Stimulated activated CD4-positive, alpha-beta T cell treated with anti-CD3 and anti-CD28 coated beads, Interleukin-15, amount 100 ng/mL, for 1 hour (primary cell): ENCODE measurements at places on chromosomes 6 and 20.
A peak's percentile ranks its signal among the peaks of the same experiment; 100 is the strongest.

DNA sequence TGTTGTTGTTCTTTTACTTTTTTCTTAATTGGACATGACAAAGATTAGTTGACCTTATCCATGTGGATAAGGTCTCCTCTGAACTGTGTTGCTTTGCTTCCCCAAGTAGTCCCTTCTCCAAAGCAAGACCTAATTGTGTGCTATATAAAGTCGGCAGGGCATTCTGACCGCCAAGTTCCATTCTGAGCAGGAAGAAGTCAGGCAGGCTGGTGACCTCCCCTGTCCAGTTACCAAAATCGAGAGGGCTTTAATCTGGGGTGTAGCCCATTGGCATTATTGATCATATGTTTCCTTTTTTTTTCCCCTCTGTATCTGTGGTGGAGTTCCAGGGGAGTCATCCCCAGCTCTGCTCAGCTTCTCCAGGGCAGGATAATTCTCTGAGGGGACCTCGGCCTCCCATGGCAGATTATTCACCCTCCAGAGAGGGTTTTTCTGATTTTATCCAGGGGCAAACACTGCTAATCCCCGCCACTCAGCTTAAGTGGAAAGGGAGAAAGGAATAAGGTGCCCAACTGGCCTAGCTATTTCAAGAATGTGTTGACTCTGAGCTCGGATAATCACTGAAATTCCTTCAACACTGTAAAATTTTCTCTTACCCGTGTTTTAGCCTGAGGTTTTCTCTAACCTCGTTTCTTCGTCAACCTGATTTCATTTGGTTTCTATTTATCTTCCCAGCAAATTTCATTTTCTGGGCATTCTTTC is 71.8 kb upstream of the L3MBTL3 start:
- no peak for DNase-seq

GRCh38 chr6:37503309-37503965 is 3.7 kb upstream of the CCDC167 start:
- no peak for DNase-seq

DNA sequence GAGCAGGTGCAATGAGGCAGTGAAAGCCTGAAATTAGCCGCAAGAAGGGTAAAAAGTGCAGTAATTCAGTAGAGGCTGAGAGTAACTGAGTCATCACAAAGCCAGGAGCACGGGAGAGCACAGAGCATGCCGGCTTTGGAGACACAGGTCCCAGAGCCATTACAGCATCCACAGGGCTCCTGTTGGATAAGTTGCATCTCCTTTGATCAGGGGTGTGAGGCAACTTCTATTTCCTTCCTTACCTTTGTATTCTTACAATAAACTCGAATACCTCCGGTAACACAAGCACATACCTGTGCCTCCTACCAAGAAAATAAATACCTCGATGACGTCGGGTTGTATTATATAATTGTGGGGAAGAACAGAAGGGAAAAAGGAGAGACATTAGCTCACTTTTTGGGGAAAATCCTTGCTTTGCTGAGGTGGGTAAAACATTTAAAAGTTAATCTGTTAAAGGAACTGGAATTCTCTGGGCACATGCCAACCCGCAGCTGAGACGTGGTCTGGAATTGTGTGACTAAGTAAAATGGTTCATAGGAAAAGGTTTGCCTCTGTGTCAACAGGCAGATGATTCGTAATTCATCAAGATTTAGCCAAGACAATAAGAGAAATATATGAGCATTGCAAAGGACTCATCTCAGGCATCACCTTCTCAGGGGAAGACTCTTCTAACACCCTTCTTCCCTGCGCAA is 360.7 kb upstream of the ZFP64 start:
- no peak for DNase-seq

GRCh38 chr20:60857708-60858107 is 394.4 kb upstream of the CDH4 start:
- DNase-seq, result no peak

- no peak for DNase-seq
Measured at GRCh38 chr20:43843096-43843964, 71.3 kb upstream of the TOX2 start.

DNA sequence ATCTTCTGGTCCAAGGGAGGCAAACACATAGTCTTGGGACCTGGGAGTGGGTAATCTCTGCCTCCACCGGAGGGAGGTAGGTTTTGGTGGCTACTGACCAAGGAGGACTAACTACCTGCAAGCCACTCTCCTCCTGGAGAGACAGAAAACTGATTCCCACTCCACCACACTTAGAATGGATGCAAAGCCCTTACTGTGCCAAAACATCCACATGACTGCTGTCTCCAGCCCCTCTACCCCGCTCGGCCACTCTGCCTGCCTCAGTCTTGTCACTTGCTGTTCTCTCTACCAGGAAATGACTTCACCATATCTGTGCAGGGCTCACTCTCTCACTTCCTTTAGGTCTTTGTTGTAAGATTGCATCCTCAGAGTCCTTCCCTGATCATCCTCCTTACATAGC is 129.5 kb upstream of the ARG1 start:
- no peak for DNase-seq

DNA sequence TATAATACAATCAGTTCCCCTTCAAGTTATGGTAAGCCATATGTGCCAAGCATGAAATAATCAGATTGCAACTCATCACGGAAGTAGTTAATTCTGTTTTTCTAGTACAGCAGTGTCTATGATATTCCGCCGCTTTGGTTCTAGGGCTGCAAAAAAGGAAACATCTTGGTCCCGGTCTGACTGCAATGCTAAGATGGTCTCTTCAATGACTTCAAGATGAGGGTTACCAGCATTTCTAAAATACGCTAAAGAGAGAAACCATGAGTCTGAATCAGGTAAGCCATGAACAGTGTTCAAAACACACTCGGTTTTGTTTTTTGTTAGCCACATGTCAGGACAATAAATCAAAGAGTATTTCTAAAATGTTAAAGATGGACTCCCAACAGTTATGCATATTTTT is 3.2 kb upstream of the ANKRD60 start:
- DNase-seq, result no peak

DNA sequence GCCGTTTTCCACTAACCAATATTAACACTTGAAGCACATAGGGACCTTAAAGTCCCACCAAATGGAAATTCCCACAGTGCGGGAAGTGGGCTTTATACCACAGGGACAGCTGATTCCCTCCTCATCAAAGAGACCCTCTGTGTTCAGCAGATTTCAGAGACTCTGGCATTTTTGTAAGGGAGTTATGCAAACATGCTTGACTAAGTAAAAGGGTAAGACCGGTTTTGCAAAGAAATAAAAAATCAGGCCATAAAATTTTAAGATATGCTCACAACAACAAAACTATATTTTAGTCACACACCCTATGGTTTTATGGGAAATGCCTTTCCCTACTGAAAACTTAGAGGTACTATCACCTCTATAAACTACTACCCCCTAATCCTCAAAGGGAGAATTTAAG is 45.4 kb upstream of the SPTLC3 start:
- DNase-seq, result no peak

GRCh38 chr20:63944078-63944941 is 11.9 kb downstream of the UCKL1 start:
- no peak for DNase-seq

DNA sequence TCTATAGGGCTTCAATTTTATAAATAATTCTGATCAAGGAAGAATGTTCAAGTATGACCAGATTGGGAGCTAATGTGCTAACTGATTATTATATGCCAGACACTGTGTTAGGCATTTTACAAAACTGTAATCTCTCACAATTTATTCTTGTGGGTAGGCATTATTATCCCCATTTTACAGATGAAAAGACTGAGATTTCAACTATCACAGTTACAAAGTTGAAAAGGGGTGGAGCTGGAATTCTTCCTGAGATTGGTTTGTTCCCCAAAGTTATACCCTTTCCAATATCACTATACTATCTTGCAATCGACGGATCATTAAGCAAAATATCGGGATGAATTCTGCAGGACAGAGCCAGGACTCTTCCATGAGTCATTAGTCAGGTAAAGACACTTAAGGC is 57.1 kb downstream of the TPD52L1 start:
- no peak for DNase-seq

- no peak for DNase-seq
Measured at GRCh38 chr6:109050447-109051102, 44.1 kb downstream of the SESN1 start.

GRCh38 chr20:52593654-52594053 is 378.5 kb upstream of the TSHZ2 start:
- no peak for DNase-seq

GRCh38 chr20:41738604-41739206 is 120.5 kb upstream of the CHD6 start:
- DNase-seq, result peak; percentile 16

GRCh38 chr6:128507337-128508310 is 12.8 kb downstream of the PTPRK start:
- no peak for DNase-seq

- DNase-seq, result no peak
Measured at GRCh38 chr6:135568379-135568778, 70.8 kb upstream of the AHI1 start.

DNA sequence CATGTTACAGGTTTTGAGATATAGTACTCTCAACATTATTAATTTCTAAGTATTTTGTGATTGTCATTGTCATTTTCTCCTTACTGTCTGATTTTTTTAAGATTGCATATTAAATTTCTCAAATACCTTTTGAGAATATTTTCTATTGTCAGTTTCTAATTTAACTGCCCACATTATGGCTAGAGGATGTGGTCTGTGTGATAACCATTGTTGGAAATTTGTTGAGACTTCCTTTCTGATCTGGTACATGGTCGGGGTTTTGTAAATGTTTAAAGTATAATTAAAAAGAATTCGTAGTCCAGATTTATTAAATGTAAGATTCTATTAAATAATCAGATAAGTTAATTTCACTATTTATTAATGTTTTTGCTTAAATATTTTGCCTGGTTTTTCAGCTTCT is 60.1 kb downstream of the SLX4IP start:
- DNase-seq, result no peak

GRCh38 chr6:9233686-9234085 is 798.3 kb upstream of the SLC35B3 start:
- DNase-seq, result no peak

DNA sequence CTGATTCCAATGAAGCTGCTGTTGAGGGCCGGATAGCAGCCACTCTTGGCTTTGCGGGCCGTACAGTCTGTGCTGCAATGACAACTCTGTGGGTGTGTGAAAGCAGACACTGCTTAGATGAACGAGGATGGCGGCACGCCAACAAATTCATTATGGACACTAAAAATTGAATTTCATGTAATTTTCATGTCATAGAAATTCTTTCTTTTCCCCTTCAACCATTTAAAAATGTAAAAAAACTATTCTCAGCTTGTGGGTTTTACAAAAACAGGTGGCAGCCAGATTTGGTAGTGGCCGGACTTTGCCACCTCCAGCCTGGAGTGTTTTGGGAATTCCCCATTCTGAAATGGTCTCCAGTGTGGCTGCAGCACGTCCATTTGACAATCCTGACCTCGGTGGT is 26.0 kb downstream of the MAS1 start:
- no peak for DNase-seq

DNA sequence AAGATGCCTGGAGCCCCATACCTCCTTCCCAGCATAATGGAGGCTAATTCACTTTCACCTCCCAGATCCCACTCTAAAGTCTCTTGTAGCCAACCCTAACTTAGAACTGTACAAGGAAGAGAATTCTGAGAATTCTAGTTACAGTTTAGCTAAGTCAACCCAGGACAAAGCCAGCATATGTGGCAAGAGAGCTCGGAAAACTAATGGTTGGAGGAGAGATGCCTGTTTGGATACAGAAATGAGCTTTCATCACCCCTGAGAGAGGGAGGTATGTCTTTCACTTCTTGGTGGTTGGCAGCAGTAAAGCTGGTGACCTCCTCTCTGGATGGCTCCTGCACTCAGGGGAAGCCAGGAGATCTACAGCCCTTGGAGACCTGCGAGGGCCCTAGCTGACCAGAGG is 252.6 kb upstream of the SUPT3H start:
- no peak for DNase-seq

DNA sequence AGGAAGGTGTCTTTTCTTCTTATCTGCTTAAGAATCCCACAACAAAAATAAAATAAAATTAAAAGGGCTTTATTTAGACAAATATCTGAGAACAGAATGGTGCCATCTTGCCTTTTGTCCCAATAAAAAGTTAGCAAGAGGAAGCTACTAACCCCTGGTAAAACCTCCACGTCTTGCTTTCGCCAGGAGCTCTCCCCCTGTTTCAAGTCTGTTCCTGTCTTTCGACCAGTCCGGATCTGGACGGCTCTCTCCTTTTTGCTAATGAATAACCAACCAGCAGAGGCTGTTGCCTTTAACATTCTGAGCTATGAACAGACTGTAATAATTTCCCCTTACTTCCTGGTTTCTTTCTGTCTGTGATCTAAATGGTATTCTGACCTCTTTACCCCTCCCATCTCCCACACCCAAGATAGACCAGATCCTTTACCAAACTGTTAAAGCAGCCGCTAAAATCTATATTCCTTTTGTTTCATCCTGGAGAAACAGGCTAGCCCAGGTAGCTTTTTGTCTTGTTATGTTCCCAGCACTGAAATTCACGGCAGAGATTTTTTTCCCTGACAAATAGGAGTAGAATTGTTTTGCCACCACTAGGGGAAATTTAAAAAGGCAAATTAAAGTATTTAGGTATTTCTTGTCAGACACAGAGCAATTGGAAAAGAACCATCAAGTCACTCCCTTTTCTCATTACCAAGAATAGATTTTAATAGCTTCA is at the start of gene FRK:
TSS of gene FRK (minus strand) at position 320 of the 712 bp plus-strand sequence. CDS start 580 bp downstream, outside the sequence.
- no peak for DNase-seq

- no peak for DNase-seq
Measured at GRCh38 chr6:122799916-122800686, 11.0 kb downstream of the SMPDL3A start.

DNA sequence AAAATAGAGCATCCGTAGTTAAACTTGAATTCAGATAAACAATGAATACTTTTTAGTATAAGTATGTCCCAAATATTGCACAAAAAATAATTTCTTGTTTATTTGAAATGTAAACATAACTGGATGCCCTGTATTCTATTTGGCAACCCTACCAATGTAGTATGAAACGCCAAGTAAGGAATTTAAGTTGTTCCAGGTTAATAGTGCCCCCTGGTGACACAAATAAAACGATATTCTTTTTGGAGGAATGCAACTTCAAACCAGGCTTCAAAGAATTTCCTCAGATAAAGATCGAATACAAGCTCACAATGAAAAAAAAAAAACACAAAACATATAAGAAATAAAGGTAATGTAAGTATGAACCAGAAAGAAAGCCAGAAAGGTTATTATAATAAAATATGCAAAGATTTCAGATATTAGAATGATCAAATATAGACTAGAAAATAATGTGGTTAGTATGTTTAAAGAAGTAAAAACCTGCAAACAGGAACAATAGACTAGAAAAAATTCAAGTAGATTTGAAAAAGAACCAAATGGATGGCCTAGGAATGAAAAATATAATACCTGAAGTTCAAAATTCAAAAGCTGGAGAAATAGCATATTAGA is 18.4 kb upstream of the AKAP7 start:
- no peak for DNase-seq

- DNase-seq, result no peak
Measured at GRCh38 chr20:1423625-1424106, 30.8 kb upstream of the FKBP1A start.
